ENCODE measurements at places on chromosomes 4 and X.

GRCh38 chrX:155333544-155334100, 792 bp downstream of the CLIC2 start:
- DNase-seq, result no peak

DNA sequence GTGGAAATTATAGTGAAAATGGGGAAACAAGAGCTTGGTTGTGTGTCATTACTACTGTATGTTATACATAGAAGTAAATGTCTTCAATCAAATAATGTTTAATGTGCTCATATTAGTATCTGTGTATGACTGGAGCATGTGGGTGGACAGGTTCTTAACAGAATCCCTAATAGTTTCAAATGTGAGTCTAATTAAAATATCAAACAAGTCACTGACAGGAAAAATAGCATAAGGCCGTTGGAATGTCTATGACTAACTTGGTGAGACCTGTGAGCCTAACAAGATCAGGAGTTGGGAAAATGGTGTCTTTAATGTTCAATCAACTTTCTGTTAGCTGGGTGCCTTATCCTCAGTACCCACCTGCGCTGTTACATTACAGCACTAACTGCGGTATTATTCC, 6.2 kb upstream of the CXCL3 start:
- DNase-seq, result peak; percentile 15

DNA sequence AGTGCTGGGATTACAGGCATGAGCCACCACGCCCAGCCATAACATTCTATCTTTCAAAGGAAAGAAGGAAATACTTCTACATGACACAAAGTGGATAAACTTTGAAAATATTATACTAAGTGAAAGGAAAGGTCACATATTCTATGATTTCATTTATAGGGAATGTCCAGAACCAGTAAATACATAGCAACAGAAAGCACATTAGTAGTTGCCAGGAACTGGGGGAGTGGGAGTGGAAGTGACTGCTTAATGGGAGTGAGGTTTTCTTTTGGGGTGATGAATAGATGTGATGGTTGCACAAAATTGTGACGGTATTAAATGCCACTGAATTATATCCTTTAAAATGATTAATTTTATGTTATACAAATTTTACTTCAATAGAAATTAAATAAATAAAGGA, 95.7 kb upstream of the IL15 start:
- DNase-seq, result peak; percentile 69

DNA sequence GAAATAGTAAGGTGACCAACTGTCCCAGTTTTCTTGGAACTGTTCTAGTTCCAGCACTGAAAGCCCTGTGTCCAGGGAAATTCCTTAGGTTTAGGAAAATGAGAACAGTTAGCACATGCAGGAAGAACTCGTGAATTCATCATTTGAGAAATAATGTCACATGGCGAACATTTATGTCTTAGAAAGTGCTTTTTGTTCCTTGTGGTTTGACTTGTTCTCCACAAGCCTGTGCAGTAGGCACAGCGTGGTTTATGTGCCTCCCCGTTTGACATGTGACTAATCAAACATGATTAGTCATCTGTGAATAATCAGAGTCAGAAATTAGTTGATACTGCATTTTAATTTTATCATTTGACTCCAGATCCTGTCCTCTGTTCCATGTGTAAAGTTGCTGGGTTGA, 556.0 kb upstream of the CPEB2 start:
- peak; percentile 18 for DNase-seq

DNA sequence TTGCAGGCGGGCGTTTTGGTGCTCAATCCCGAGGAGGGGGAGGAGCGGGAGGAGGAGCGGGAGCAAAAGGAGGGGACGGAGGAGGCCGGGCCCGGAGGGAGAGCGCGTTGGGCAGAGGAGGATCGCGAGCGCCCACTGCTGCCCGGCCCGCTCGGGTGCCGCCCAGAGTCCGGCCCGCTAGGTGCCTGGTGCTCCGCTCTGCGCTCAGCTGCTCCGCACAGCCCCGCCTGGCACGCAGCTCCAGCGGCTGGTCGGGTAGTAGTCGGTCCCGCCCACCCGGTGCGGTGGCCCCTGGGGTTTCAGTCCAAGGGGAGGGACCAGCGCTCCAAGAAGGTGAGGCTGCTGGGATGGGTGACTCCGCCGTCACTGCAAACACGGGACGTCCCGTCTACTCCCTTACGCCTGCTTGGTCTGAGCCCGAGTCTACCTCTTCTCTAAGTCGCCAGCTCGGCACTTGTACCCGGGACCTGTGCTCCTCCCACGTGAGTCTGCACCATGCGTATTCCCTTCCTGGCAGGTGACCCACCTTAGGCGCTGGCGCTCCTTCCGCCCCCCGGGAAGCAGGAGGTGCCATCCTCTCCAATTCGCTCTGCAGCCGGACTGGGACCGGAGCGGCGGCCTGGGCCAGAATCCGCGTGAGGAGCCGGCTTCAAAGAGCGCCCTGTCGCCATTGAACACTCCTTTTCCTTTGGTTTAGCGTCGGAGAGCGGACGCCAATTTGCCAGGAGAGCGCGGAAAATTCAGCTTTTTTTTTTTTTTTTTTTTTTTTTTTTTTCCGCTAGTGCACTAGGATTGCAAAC, 405 bp upstream of the HS3ST1 start:
- DNase-seq, result peak; percentile 20

DNA sequence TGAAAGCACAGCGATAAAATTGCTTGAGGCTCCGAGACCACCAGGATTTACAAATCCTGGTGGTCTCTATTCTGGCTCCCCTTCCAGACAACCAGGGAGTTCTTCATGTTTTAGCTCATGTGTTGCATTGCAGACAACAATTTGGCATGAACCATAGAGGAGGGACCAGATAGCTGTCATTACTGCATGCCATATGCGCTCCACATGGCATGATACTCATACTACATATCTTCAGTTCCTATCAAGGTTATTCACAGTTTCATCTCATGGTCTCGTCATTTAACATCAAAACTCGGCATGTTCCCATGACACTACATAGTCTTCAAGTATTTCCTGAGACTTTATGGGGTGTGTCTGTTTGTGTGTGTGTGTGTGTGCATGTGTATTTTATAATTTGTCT, 220.3 kb downstream of the OR13H1 start:
- DNase-seq, result no peak

GRCh38 chr4:86221002-86221401, 138.9 kb downstream of the MAPK10 start:
- no peak for DNase-seq

GRCh38 chr4:8159537-8160232, 1.1 kb upstream of the ABLIM2 start:
- DNase-seq, result no peak

GRCh38 chr4:145541346-145541745, 59.7 kb downstream of the SMAD1 start:
- no peak for DNase-seq

GRCh38 chr4:162797108-162797507, 369.6 kb downstream of the NAF1 start:
- no peak for DNase-seq

- DNase-seq, result no peak
These were observed 7.6 kb upstream of the SLC2A9 start for GRCh38 chr4:10028910-10029309.

DNA sequence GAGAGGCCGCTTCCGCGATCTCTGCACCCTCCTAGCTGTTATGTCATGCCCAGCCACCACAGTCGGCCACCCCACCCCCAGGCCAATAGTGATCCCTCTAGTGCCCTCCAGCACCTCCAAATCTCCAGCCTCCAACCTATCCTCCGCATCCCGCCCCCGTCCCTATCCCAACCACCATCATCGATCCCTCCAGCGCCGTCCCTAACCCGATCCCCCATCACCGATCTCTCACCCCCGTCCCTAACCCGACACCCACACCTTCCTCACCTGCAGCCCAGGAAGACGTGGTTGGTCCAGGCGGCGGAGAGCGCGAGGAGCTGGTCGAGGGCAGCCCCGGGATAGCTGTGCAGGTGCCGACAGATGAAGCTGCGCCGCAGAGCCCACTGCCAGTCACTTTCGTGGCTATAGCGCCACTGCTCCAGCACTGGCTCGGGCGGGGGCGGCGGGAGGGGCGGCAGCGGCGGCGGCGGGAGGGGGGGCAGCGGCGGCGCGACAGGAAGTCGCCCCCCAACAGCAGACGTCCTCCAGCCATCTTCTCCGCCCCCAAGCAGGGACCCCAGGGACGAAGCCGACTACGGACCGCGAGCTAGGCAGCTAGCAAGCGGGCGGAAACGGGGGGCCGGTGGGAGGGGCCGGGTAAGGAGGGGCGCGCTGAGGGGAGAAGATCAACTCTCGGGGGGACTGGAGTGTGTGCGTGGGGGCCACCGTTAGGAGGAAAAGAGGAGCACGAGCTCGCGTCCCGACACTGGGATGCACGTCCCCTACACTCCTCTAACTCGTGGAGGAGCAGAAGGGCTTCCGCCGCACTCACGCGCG, 552 bp downstream of the NKRF start:
- no peak for DNase-seq

- DNase-seq, result peak; percentile 37
These were observed 105.6 kb upstream of the SMIM31 start for GRCh38 chr4:164648151-164648848.

GRCh38 chrX:100648458-100649417, 4.7 kb downstream of the SRPX2 start:
- DNase-seq, result peak; percentile 82

- no peak for DNase-seq
These were observed 5.1 kb downstream of the PPARGC1A start for GRCh38 chr4:23884741-23885140.
